ENCODE measurements at places on chromosomes 2 and 18.

GRCh38 chr2:145792745-145793144 lies 1272.8 kb upstream of the ZEB2 start:
- DNase-seq: no peak

DNA sequence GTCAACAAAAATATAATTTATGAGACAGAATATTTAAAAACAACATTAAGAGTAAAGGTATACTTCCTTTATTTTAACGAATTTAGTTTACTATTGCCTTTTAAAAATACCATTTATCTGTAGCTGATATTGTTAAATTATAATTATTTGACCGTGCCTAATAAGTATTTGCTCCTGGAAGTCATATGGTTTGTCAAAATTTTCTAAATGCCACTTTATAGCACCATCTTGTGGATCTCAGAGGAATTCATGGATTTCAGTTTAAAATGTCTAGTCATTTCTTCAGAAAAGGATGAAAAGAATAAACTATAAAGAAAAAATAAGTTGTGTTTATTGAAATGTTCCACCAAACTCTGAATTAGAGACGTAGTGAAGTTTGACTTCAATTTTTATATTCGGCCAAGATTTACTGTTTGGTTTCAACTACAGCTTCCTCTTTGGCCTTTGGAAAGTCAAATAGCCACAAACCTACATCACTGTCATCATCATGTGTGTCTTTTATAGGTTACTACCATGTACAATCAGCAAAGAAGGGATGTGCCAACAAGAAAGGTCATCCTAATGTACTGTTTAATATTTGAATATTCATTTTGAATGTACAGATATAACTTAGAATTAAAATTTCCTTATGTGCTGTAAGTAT lies 10.3 kb upstream of the FTCDNL1 start:
- no peak for DNase-seq

DNA sequence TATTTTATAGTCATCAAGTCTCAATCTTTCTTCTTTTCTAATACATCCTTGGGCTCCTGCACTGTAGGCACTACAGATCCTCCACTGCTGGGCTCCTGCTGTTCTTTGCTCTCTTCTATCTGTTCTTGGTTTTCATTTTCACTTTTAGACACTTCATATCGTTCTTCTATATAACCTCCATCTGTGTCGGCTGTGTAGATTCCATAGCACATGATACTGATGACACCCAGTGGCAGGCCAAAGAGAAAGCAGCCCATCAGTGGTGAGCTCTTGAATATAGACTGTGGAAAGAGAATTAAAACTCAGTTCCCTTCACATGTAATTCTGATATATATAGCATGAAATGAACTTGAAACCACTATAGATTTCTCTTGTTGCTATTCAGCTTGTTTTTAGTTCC lies 38.0 kb downstream of the TMX3 start:
- DNase-seq: no peak

- DNase-seq: no peak
Measured at GRCh38 chr18:11669271-11669947, 19.7 kb upstream of the GNAL start.

GRCh38 chr2:240277073-240277806 lies 136.8 kb upstream of the OTOS start:
- no peak for DNase-seq

GRCh38 chr2:234752966-234753365 lies 198.9 kb upstream of the SH3BP4 start:
- no peak for DNase-seq

DNA sequence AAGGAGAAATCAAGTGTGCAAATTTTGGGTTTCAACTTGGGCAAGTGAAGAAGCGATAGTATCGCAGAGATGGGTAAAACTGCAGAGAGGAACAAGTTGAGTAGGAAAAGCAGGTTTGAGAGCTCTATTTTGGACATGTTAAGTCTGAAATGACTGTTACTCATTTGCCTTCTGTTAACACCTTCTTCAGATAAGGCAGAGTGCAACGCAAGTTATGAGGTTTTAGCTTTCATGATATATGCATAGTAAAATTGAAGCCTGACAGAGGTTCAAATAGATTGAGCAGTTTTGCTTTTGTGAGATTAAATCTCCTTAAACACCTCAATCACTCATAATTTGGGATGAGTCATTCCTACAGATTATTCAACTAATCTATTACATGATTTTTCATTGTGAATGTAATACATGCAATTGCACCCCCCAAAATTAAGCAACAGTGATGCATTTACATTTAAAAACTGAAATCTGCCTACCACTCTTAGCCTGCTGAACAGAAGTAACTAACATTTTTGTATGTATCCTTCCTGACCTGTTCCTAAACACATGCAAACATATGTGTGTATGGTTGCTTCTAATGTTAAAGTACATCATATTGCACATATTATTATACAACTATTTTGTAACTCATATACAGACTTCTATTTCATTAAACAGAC lies 575.4 kb downstream of the ARHGAP15 start:
- DNase-seq: no peak

DNA sequence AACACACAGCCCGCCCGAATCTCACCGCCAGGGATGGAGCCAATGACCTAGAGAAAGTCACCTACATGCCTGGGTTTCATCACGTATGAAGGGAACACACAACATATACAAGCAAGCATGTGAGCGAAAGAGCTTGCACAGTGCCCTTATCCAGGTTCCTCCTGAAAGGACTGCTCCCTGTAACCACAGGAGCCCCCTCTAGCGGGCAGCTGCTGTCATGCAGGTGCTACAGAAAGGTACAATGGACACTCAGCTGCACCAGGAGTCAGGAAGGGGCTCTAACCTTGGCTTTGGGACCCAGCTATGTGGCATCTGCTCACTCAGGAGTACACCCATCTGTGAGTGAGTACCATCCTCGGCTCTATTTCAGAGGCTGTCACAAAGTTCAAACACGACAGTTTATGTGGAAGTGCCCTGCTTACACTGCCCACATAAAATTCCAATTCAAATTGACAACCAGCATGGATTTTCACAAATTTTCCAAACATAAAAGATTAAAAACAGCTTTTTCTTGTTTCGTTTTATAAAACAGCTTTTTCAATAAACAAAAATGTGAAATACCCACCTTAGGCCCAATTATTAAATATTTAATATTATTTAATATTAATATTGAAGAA lies 3.5 kb downstream of the NDUFA10 start:
- DNase-seq: no peak

GRCh38 chr2:145034511-145034910 lies 514.6 kb upstream of the ZEB2 start:
- no peak for DNase-seq

DNA sequence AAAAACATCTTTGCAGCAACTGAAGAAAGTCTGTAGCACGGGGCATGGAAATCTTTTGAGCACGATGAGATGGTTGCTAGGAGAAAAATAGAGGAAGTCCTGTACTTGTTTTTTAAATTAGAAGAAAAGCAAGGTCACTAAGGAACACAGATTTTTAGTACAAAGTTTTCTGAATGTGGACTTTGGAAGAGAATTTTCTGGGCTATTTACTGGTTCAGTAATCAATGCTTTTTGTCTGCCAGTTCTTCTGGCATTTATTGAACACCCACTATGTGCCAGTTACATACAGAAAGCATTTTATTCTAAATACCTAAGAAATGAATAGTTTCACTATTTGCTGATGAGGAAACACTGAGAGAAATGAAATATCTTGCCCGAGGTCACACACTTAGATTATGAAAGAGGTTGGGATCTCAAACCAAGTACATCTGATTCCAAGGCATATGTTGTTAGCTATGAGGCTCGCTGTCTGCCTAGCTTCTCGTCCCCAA lies 15.6 kb upstream of the MAP3K20 start:
- DNase-seq: no peak

DNA sequence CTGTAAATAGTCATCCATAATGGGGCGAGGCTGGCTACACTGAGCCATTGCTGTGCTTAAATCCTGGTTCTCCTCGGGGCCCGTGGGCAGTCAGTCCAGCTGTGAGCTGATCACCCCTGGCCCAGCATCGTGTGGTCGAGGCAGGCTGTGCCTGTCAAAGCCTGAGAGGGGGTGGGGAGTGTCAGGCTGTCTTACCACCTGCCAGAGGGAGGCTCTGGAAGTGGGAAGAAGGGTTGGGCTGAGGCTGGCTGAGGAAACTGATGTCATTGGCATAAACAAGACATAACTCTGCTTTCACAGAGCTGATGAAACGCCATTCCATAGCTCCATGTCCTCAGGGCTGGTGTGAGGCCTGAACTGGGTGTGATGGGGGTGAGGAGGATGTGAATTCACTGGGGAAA lies 49.7 kb downstream of the KLHL29 start:
- DNase-seq: no peak

- no peak for DNase-seq
Measured at GRCh38 chr2:44655401-44655864, 286.1 kb upstream of the SIX3 start.

DNA sequence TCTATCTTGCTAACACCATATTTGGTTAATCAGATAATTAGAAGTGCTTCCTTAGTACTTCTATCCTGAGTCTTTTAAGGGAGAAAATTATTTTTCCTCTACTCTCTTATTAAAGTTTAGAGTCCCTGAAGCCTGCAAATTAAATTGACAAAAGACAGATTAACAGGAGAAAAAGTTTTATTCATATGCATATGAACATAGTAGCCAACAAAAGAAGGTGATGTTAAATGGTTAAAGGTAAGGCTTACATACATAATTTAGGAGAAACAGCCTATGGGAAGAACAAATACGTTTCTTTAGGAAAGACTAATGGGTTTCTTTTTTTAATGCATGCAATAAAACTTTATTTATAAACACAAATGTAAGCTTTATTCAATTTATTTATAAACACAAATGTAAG lies 805.0 kb downstream of the CPS1 start:
- no peak for DNase-seq

DNA sequence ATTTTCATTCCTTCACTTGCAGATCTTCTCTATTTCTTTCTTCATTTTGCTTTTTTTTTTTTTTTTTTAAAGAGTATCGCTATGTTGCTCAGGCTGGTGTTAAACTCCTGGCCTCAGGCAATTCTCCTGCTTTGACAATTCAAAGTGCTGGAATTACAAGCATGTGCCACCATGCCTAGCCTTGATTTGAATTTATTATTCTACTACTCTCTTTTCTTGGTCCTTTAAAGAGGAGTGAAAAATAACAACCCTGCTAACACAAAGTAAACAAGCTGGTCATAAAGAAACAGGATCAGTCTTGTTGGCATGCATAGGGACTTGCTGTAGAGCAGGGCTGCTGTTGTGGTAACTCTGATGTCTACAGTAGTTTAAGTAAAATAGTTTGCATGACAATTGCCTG lies 1615.3 kb upstream of the ZEB2 start:
- no peak for DNase-seq

- no peak for DNase-seq
Measured at GRCh38 chr2:30691948-30692828, 115.1 kb downstream of the CAPN13 start.

DNA sequence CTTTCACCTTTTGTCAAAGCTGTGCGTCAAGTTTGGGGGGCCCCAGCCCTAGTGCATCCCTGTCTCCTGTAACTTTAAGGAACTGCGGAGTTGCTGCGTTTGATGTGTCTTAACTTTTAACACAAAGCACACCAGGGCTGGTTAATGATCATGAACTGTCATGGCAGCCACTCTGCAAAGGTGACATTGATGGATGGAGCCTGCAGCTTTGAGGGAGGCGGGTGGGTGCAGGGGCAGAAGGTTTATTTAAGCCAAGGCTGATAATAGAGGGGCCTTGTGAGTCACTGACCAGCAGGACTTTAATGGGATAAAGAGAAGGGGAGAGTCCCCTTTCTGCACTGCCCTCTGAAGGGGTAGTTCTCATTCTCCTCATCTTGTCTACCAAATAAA lies 190.2 kb upstream of the GATA6 start:
- DNase-seq: no peak

- DNase-seq: no peak
Measured at GRCh38 chr2:223591596-223591995, 10.6 kb downstream of the SCG2 start.

- DNase-seq: no peak
Measured at GRCh38 chr2:27092696-27093429, 6.3 kb downstream of the KHK start.

DNA sequence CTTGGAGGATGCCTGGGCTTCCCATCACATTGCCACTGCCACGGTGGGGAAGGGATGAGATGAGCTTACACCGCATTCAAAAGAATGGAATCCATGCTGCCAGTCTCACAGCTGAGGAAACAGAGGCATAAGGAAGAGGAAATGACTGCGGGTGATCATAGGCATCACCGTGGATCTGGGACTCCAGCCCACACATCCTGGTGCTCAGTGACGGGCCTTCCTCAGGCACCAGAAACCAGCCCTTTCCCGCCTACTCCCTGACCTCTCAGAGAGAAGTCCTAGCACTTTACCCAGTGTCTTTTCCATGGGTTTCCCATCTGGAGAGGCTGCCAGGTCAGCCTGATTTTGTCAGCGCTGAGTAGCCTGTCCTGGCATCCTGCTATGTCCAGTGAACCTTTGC lies 5.3 kb upstream of the PLB1 start:
- DNase-seq: no peak

DNA sequence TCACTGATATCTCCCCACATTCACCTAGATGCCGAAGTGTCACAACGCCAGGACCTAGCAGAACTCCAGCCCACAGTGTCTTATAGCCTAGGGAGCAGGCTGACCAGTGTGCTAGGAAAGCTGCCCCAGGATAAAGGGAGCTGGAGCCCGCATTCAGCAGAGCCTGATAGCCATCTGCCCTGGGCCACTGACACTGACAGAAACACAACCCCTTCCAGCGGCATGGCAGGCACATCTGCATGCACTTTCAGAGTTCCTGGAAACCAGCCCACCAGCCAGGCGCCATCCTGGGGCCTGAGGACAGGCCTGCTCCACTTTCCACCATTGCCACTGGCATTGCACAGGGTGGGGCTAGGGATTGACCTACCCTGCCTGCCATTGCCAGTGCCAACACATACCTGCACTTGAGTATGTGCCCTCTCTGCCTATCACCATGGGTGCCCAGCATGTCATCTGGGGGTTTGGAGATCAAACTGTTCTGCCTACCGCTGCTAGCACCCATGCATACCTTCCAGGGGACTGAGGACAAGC lies 290.1 kb upstream of the KLHL14 start:
- DNase-seq: peak; percentile 48

DNA sequence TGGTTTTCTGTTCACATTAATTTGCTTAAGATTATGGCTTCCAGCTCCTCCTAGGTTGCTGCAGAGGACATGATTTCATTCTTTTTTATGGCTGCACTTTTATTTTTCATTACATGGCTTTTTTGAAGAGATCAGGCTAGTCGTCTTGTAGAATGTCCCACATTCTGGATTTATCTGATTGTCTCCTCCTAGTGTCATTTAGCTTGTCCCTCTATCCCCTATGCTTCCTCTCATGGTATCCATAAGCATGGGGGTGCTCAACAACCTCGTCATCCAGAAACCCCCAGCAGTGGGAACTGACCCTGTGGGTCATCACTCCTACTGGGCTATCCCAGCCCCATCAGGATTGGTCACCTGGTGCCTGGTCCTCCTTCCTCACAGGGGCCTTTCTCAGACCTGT lies 49.6 kb downstream of the SERTAD2 start:
- DNase-seq: no peak

GRCh38 chr2:168944065-168944464 lies 43.0 kb downstream of the G6PC2 start:
- no peak for DNase-seq

- no peak for DNase-seq
Measured at GRCh38 chr2:230687498-230687897, 25.1 kb upstream of the CAB39 start.
